ENCODE measurements at places on chromosomes 11 and 22.
A peak's percentile ranks its signal among the peaks of the same experiment; 100 is the strongest.

DNA sequence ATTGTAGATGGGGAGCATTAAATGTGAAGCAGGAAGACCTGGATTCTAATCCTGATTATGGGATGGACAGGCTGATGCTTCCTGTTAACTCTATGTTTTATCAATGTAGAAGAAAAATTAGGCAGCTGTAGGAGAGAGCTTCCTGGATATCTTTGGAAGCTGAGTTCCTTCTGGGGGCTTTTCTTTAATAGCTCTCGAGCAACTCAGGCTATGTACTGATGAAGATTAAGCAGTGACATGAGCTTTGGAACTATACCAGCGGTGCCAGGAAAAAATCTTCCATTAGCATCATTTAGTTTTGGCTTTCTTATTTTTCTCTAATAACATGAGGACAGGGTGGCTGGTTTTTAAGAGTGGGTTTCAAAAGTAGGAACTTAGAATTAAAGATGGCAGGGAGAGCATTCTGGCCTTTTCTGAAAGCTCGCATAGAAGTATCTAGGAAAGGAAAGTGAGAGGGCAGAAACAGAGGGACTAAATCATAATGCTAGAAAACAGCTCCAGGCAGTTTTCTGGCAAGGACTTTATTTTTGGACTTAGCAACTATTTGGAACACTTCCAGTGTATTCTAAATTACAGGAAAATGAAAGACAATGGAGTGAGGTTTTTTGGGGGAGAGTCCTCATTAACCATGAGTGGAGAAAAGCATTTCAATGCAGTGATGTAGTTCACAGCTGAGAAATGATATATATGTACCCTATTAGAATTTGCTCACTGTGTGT lies 69.2 kb upstream of the RRM1 start:
- DNase-seq, result no peak

DNA sequence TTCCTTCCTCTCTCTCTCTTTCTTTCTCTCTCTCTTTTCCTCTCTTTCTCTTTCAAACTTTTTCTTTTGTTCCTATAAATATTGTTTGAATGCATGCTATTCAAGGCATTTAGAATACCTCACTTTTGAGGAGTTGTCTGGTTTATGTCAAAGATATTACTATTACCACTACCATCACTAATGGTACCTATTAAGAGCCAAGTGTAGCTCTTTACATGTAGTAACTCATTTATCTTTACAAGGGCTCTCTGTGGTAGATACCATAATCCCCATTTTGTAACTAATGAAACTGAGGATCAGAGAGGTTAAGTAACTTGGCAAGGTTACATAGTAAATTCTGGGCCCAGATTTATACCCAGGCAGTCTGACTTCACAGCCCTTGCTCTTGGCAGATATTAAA lies 116.0 kb downstream of the CSTPP1 start:
- DNase-seq, result no peak

- no peak for DNase-seq
Measured at GRCh38 chr11:17719938-17720795, 796 bp downstream of the MYOD1 start.

DNA sequence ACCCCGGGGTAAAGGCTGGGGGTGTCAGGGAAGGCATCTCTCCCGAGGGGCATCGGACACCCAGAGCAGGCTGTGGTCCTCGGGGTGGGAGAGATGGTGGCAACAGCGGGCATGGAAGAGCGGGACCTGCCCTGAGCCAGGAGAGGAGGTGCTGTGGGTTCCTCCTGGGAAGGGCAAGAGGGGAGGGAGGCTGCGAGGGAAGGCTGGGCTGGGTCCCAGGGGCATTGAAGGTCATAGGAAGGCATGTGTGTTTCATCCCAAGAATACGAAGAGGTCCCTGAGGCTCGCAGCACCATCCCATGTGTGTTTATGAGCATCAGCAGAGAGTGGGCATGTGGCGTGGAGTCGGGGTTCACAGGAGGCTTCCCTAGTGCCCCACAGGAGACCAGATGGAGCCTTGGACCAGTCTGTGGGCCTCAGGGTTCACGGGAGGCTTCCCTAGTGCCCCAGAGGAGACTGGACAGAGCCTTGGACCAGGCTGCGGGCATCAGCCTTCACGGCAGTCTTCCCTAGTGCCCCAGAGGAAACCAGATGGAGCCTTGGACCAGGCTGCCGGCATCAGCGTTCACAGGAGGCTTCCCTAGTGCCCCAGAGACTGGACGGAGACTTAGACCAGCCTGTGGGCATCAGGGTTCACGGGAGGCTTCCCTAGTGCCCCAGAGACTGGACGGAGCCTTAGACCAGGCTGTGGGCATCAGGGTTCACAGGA lies 420.6 kb downstream of the BRD1 start:
- no peak for DNase-seq

- DNase-seq, result no peak
Measured at GRCh38 chr11:109940816-109941215, 152.4 kb upstream of the ZC3H12C start.

DNA sequence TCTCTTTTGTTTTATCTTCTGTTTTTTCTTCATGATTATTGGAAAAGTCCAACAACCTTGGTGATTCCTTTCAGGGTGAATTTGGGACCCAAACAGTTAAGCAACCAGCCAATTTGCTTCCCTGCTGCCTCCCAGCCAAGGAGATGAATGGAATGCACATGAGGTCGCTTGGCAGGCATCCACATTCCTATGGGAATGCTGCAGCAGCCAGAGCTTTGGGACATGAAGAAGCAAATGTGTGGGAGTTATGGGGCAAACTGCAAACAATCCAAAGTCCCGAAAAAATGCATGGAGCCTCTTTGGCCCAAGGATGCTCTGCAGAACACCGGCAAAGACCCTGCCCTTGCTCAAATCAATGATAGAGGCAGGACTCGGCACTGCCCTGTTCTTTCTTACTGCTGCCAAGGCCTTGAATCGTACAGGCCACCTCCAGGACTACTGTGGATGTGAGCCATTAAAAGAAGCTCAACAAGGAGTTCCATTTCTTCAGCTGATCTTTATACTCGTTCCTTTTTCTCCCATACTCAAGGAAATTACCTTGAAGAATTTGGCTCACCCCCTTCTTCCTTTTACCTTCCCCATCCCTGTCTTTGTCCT lies 117.3 kb upstream of the TEAD1 start:
- no peak for DNase-seq

DNA sequence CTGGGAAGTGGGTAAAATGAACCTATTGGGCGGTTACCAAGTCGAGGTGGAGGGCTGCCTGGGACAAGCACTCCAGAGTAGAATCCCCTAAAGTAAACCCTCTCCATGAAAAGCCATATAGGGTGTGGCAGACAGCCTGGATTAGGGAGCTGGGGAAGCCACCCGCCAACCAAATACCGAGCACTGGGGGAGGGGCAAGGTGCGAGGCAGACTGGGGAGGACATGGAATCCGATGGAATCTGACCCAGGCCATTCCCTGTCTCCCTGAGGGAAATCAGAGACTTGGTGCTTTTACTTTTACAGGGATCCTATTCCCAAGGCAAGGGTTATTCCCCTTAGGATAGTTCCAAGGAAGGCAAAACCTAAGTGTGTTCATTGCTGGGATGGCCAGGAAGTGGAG lies 130.9 kb upstream of the HSD17B12 start:
- DNase-seq, result no peak

DNA sequence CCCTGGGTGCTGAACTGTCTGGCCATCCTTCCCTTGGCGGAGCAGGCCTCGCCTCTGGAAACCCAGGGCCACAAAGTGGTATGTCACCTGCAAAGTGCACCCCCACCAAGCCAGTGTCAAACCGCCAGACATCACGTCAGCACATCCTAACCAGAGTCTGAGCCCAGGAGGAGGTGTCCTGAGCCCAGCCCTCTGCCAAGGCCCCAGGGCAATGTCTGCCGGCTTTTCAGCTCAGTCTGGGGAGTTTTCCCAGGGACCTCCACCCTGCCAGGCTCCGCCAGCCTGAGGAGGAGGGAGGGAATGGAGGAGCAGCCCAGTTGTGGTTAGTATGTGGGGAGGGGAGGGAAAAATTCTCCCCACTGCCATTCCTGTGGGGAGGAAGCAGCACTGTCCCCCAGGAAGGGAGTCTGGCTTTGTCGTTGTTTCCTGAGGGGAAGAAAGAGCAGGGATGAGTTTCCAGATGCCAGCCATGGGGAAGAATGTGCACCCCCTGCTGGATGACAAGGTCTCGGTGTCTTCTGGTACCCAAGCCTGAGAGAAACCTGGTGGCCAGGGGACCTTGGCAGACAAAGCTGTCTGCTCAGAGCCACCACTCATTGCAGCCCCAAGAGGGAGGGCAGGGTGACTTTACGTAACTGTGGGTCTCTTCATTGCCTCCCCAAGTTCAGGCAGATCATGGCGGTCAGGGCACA lies 81.4 kb upstream of the CD82 start:
- no peak for DNase-seq

- no peak for DNase-seq
Measured at GRCh38 chr22:26617271-26618199, at the start of gene CRYBB1. TSS of gene CRYBB1 (minus strand) at chr22:26618027. CDS start at chr22:26616319, 1,708 bp downstream.

- DNase-seq, result no peak
Measured at GRCh38 chr11:37995886-37996285, 1397.8 kb upstream of the RAG2 start.

GRCh38 chr11:19673924-19674729 lies 38.5 kb upstream of the NAV2 start:
- no peak for DNase-seq

GRCh38 chr22:47457021-47457420 lies 694.6 kb downstream of the TBC1D22A start:
- no peak for DNase-seq

GRCh38 chr11:35748644-35749043 lies 86.1 kb downstream of the TRIM44 start:
- DNase-seq, result no peak

DNA sequence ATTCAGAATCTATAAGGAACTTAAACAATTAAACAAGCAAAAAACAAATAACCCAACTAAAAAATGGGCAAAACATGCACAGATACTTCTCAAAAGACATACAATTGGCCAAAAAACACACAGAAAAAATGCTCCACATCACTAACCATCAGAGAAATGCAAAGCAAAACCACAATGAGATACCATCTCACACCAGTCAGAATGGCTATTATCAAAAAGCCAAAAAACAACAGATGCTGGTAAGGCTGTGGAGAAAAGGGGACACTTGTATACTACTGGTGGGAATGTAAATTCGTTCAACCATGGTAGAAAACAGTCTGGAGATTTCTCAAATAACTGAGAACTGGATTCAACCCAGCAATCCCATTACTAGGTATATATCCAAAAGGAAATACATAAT lies 24.8 kb downstream of the ENTHD1 start:
- DNase-seq, result no peak

GRCh38 chr11:47394322-47395222 lies 13.8 kb upstream of the SLC39A13 start:
- DNase-seq, result no peak

GRCh38 chr11:57313071-57313787 lies 11.5 kb downstream of the TNKS1BP1 start:
- DNase-seq, result no peak

DNA sequence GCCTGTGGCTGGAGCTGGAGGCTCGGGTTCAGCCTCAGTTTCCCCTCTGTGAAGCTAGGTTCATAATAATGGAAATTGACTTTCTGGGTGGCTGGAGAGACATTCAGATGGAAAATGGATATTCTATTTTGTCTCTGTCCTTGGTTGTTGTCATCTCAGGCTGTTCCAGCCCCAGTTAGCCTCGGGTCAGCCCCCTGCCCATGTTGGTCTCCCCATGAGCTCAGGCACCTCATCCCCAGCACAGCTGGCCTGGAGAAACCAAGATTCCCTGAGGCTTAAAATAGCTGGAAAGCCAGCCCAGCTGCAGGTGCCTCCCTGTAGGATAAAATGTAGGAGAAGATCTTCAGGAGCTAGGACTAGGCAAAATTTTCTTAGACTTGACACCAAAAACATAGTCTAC lies 129.5 kb downstream of the MED15 start:
- DNase-seq, result no peak

- no peak for DNase-seq
Measured at GRCh38 chr22:46539169-46539568, 1.7 kb upstream of the CELSR1 start.

DNA sequence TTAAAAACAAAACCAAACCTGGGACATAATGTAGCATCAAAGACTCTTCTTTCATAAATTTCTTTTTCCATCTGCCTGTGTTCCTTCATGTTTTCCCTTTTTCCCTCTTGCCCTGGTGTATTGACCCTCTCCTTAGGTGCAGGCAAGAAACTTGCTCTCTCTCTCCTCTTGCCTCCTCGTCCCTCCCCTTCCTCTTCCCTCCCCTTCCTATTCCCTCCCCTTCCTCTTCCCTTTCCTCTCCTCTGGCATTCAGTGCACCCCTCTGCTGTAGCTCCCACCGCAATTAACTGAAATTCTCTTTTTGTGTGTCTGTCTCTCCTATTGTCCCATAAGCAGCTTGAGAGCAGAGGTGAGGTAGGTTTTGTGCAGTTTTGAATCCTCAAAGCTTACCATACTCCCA lies 49.9 kb downstream of the CSF2RB start:
- no peak for DNase-seq

GRCh38 chr11:66694732-66695207 lies 17.1 kb upstream of the RBM4B start:
- DNase-seq, result peak; percentile 54

- no peak for DNase-seq
Measured at GRCh38 chr11:133762538-133762937, 82.8 kb downstream of the SPATA19 start.

DNA sequence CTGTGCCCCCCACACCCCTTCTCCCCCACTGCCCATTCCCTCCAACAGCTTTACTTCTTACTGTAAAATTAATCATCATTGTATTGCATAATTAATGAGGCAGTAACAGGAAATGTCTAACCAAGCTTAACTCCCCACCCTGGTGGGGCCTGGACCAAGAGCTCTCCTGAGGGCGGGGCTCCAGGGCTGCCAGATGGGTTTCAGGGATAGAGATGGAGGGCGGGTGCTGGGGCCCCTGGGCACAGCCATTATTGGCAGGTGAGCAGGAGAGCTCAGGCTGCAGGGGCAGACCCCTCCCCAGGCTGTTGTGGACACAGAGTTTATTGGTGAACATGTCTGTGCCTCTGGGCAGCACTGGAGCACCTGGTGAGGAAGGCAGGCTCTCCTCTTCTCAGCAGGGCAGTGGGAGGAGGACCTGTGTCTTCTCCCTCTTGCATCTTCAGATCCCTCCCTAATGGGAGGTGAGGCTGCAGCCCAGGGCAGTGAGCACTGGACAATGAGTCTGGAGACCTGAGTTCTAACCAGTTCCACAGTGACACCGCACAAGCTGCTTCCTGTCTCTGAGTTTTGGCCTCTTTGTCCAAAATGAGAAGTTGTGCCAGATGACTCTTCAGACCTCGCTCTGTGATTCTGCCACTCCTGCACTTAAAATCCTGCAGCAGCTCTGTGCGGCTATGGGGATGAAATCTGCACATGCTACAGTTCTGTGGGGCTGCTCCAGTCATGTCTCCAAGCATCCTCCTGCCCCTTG lies 233.3 kb downstream of the CEP164 start:
- no peak for DNase-seq
